ENCODE measurements at places on chromosomes 2 and 18.

GRCh38 chr2:70685771-70686171 lies 82.2 kb downstream of the ADD2 start:
- DNase-seq: no peak

DNA sequence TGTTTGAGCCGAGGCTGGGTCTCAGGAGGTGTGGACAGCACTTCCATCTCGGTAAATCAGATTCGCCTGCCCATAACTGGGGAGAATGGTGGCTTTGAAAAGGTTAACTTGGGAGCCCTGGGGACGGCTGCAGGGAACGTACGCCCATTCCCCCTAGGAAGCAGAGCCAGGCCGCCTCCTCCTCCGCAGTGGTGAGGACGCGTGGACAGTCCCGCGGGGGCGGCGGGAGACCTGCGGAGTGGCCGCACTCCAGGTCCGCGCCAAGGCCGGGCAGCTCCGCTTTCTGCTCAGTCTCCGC lies 845 bp upstream of the MYCN start:
- peak; percentile 82 for DNase-seq

DNA sequence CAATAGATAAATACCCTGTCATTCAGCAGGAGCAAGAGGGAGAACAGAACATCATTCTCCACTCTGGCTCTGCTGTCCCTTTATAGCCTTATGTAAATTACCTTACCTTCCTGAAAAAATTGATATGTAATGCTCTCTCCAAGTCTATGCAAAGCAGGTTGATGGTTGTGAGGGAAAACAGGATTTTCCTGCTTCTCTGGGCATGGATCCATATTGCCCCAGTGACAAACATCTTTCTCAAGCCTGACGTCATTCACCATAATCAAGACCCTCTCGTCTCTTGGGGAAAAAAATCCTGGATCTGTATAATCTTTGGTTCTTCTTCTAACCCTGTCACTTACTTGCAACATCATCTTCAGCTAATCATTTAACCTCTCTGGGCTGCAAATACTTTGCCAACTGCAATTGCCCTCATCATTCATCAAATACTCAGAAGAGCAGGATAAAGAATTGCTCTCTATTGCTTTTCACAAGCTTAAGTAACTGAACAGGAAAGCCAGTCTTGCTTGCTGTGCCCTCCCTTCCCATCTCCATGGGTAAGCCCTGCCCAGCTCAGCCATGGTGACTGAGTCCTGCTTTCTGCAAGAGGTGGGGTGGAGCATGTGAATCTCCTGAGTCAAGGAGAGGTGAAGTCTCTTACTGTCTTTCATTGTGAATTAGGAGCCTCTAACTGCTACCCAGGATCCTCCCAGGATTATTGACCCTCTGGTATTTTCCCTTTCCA lies 123.7 kb upstream of the KLF7 start:
- DNase-seq: no peak

GRCh38 chr2:3222636-3223035 lies 155.0 kb downstream of the EIPR1 start:
- no peak for DNase-seq

DNA sequence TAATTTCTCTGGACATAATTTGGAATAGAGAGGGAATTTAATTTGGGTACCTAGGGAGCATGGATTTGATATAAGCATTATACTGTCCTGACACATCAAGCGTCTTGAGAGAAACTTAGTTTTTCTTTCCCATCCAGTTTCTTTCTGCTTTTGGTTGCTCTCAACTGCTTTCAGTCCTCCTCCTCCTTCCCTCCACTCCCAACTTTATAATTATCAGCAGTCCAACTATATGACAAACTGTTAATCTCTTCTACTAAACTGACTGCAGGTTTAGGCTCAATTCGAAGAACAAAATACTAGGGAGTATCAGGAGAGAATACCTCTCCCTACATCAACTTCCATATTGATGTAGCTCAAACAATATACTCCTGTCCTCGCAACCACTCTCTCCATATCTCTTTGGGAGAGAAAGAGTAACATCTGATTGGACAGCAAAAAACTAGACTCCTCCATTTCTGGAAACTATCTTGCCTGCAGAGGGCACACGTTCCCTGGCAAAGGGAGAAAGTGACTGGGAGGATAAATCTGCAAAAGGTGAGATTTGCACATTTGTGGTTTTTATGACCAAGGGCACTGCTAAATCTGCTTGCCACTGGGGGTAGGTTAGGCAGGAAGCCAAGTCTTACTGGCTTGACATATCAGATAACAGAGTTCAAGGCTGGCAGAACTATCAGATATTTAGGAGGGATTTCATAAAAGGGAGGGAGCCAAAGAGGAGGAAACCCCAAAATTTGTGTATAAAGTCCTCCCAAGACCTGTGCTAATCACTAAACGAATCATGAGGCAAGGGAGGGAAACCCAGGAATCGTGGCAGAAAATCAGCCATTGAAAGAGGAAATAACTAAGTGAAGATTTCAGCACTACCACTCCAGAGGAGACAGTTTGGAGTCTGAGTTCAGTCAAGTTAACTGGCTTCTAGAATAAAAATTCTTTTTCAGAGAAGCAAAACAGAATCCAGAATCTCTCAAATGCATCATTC lies 40.0 kb downstream of the ICA1L start:
- DNase-seq: peak; percentile 20

DNA sequence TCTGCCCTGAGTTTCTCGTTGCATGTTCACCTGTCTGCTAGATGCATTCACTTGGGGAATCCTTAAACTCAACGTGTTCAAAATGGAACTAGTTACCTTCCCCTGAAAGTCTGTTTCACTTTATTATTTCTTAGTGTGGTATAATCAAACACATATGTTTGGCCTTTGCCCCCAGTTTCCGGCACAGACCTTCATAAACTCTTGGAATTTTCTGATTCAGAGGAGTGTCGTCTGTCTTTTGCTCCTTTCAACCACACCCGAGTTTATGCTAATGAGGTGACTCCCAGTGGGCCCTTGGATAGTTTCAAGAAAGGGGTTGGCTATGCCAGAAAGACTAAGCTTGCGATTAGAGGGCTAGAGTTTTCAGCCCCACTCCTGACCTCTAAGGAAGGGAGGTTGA lies 198.9 kb downstream of the CDCA7 start:
- DNase-seq: no peak

DNA sequence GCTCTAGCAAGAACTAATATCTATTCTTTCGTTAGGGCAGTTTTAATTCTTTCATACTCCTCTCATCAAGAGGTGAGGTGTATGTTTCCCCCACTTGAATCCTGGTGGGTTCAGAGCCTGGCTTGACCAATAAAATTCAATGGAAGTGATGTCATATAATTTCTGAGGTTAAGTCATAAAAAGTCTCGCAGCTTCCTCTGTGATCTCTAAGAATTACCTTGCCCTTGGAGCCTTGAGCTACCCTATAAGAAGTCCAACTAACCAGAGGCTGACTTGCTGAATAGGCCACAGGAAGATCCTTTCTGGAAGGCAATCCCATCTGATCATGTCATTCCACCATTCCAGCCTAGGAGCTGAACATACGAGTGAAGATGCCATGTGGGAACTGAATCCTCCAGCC lies 26.1 kb upstream of the INO80D start:
- DNase-seq: no peak

DNA sequence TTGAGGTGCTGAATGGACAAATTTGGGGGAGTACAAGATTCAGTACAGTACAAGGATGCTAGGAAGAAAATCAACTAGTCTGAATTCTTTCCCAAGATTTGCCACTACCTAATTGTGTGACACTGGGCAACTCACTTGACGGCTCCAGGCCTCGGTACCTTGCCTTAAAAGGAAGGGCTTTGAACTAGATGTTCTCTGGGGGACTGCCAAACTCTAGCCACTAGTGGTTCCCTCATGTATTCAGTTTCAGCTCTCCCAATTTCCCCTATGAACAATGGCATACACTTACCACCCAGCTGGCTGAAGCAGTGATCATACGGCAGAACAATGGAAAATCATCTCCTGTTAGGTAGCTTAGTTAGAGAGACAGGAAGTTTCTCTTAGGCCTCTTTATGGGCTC lies 73.4 kb downstream of the VWC2L start:
- DNase-seq: no peak

DNA sequence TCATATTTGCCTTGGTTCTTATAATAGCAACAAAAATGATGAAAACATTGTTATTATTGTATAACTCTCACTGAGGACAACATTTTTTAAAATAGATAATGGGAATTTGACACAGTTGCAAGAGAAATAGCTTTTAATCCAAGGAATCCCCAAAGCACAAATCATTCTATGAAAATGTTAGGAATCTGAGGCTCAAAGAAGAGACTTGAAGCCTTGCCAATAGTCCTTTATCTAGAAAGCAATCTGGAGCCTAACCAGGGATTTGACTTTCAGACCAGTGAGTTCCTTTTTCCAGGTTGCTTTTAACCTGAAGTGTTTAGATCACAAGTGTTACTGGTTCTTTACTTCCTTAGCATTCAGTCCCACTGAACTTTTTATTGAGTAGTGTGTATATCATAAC lies 574.5 kb upstream of the ZEB2 start:
- DNase-seq: no peak

DNA sequence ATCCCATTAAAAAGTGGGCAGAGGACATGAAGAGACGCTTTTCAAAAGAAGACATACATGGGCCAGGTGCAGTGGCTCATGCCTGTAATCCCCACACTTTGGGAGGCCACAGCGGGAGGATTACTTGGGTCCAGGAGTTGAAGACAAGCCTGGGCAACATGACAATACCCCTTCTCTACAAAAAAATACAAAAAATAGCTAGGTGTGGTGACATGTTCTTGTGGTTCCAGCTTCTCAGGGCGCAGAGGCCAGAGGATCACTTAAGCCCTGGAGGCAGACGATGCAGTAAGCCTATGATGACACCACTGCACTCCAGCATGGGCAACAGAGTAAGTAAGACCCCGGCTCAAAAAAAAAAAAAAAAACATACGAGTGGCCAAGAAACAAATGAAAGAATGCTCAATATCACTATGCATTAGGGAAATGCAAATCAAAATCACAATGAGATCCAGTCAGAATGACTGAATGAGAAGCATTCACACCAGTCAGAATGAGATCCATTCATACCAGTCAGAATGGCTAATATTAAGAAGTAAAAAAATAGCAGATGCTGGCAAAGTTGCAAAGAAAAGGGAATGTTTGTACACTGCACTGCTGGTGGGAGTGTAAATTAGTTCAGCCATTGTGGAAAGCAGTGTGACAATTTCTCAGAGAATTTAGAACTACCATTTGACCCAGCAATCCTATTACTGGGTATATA lies 550.2 kb upstream of the SLC39A10 start:
- no peak for DNase-seq

GRCh38 chr18:27855486-27855885 lies 321.4 kb downstream of the CDH2 start:
- no peak for DNase-seq

DNA sequence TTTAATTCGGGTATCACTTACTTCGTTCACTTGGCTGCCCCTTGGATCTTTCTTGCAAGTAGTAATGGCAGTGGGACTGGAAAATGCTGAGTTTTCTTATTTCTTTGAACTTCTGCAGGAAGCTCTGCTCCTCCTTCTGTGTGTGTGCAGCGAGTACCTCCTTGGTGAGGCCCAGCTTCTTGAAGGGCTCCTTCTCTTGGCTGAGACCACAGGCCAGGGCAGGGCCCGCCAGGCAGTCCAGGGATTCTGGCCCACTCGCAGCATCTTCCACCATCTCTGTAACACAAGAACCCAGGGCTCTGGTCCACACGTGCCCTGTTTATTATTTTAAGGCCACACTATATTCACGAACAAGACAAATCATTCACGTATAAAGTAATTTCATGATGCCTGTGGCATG lies 15.8 kb upstream of the HES6 start:
- DNase-seq: no peak

DNA sequence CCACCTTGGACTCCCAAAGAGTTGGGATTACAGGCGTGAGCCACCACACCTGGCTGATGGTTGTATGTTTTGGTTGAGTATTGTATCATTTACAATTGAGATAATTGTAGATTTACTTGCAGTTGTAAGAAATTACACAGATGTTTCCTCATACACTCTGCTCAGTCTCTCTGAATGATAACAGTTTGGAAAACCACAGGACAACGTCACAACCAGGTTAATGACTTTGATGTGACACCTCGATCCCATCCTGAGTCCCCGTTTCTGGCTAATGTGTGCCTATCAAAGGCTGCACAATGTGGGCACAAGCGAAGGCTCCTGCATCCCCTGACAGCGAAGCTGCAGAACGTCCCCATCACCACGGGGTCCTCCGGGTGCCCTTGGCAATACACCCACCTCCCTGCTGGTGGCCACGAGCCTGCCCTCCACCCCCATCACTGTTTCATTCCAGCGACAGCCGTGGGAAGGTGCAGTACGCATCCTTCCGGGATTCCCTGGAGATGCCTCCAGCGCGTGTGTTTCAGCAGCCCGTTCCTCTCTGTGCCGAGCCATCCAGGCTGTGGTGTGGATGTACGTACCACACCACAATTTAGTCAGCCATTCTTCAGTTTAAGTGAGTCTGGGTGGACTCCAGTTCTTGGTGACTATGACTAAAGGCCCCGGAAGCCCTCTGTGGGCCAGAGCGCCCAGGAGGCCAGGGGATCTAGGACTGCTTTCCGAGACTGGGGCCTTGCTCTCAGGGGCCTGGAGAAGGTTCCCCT lies 4.3 kb upstream of the PDCD1 start:
- no peak for DNase-seq

- DNase-seq: no peak
These were observed 230.8 kb downstream of the SRBD1 start for GRCh38 chr2:45380131-45380836.

DNA sequence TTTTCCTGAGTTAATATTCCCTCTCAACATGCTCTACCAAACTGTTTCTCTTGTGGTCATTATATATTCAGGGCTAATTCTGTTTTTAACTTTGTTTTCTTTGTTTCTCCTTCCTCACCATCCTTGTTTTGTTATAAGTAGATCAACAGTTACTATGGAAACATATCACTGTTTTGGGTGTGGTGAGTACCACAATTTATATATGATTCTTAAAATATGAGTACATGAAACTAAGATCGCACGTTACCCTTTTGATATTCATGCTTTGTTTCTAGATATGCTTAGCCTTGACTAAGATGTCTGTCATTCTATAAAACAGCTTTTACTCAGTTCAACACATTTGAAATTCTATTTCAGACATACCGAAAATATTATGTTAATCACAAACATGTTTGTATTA lies 232.3 kb upstream of the ITGA4 start:
- DNase-seq: no peak

DNA sequence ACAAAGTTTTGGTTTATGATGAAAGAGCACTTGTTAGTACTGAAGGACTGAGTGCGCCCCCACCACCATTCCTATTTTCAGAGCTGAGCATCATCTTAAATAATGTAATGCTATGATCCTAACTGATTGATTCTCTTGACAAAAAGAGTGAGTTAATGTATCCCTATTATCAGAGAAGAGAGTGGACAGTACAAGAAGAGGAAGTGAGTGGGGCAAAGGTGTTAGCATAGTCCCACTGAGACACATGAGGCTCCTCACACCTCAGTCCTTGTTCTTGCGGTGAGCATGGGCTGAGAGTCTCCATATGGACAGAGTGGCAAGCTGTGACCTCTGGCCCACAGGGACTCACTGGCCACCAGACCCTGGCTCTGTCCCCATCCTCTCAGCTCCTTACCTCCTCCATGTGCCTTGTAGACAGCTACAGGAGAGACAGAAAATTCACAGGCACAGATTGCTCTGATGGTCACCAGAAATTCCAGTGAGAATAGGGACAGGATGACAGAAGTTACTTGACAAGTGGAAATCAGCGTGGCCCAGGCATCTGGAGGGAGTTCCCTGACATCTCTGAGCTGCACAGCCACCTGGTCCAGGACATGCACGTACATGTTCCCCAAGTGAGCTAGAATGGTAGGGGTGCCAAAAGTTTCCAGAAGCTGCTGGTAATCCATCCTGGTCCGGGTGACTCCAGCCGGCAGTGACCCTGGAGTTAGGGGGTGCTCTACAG lies 32.6 kb downstream of the NAPG start:
- no peak for DNase-seq

GRCh38 chr2:166491461-166491860 lies 2.6 kb downstream of the SCN7A start:
- no peak for DNase-seq
